Caki2 (cell line): ENCODE measurements at places on chromosomes 6 and 20. TPM values are rescaled to one million over a fixed set of nuclear protein-coding genes. Genes with fewer than 3 reads are reported as not detected.

Gene PPP1R14C
- total RNA-seq, result 14.6 and 28.8 TPM in 2 replicates

GRCh38 chr6:101399616-101400162 is 6.2 kb downstream of the GRIK2 start:
- DNase-seq, result no peak

GRCh38 chr20:24578567-24579415 is 109.4 kb downstream of the SYNDIG1 start:
- no peak for DNase-seq

Gene VSTM2L
- not detected in 2 replicates for total RNA-seq

DNA sequence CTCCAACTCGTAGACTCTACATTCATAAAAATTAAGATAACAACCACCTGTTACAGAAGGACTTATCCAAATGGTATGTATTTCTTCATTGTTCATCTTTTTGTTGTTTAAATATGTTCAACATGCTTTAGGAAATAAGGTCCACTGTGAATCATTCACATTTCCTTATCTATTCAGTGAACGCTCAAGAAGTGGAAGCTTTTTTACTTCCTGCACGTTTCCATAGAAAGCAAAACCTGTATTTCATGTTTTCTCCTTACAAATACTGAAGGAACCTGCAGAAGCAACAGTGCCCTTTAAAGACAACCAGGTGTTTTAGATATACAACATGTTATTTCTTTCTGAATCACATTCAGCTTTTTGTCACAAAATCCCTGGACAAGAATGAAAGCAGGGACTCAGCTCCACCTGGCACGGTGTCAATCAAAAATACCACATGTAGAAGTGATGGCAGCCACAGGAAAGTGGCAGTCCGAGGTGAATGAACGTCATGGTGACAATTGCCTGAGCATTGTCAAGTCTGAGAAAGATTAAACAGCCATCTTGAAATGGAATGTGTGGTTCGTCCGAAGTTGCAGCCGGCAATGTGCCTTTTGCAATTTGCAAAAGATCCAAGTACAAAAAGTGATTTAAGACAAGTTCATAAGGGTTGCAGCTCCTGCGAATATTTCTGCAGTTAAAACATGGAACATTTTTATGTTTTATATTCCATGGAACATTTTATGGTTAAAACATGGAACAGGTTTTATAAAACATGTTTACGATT is 66.7 kb upstream of the RIPOR2 start:
- no peak for DNase-seq
